Sciatic nerve (tissue), 2 donors: ENCODE measurements at places on chromosomes 7 and 10. TPM values are rescaled to one million over a fixed set of nuclear protein-coding genes. Genes with fewer than 3 reads are reported as not detected.

DNA sequence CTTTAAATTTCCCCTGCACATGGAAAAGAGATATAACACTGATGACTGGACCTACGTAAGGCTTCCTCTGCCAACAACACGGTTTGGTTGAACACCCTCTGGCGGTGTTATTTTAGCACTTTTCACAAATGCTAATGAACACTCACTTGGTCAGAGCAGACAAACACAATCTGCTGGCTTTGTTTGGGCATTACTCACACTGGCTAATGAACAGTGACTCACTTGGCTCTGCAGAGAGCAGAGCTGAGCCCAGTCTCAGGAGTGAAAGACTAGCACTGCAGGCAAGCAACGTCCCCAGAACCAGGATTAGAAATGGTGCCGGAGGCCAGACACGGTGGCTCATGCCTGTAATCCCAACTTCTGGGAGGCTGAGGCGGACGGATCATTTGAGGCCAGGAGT lies 430.8 kb downstream of the PLXNA4 start:
- DNase-seq: no peak

DNA sequence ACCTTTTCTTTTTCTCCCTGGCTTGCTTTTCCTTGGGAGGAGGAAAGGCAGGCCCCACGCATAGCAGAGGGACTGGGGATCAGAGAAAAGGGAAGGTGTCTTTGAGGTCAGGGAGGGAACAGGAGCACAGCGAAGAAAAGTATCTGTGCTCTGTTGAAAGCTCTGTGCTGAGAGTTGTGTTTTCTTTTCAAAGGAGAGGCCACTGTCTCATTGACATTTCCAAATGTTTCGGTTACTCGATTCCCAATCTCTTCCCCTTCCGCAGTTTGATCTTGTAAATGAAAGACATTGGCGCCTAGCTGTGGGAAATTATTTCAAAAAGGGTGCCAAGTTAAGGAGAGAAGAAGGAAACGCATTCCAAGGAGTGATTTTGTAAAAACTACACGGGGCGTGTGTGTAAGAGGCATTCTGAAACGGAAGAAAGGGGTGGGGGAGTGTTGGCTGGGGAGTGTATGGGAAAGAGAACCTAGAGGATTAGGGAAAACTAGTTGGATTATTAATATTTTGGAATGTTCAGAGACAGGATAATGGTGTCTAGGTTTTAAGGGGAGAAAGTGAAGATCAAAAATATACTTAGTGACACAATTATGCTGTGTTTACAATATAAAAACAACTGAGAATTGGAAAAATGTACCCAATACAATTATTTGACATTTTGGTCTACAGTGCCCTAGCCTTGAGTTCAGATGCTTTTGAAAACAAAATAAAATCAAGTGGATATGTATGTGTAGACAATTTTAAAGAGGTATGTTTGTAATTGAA lies 708 bp downstream of the KLHDC10 start:
- DNase-seq: no peak

DNA sequence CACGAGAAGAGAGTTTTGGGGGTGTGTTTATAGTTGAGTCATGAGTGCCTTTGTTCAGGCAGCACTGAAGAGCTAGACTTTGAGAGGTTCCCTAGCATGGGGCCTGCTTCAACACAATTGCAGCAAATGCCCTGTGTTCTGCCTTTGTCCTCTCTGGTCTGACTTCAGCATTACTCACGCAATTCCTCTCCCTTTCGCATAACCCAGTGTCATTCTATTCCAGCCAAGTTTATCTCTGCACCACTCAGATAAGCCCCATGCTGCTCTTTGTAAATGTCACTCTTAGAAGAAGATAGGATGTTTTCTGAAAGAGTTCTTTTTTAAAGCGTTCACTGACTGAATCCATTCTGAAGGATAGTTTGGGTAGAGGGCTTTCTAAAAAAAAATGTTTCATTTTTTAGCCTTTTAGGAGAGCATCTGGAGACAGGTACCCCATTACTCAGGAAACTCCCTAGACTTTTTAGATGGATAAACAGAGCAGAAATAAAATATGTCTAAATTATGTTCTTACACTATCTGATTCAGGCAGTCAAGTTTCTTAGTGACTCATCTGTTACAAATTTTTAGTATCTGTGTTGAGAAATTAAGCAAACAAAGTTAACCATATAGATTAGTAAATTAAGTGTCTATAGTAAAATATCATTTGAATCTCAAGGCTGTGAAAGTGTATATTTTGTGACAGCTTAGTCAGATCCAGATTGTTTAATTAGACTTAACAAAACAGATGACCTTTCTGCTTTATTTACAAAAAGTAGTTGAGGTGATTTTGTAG lies 318.5 kb downstream of the GPR158 start:
- DNase-seq: no peak

Gene TAS2R3
- 6.1 TPM for total RNA-seq

- DNase-seq: no peak
Measured at GRCh38 chr7:40297741-40298311, 163.0 kb downstream of the SUGCT start.

Gene ABCB4
- total RNA-seq: 3.3 TPM

Gene CC2D2B
- total RNA-seq: 3.1 TPM

Gene PDZD7
- 3.8 TPM for total RNA-seq

Gene VWDE
- total RNA-seq: 2.8 TPM

DNA sequence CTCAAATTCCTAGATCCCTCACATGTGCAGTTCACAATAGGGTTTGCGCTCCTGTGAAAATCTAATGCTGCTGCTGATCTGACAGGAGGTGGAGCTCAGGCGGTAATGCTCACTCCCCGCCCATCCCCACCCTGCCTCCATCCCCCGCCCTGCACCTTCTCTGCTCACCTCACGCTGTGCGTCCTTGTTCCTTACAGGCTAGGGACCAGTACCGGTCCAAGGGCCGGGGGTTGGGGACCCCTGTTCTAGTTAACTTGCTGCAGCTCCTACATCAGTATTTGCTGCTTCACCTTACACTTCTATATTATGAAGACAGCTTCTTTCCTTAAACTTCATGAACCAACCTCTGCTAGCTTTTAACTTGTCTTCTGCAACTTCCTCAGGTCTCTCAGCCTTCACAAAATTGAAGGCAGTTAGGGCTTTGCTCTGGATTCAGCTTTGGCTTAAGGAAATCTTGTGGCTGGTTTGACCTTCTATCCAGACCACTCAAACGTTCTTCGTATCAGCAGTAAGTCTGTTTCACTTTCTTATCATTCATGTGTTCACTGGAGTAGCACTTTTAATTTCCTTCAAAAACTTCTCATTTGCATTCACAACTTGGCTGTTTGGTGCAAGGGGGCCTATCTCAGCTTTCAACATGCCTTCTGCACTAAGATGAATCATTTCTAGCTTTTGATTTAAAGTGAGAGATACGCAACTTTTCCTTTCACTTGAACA lies 1.7 kb upstream of the TNKS2 start:
- peak; percentile 61 for DNase-seq

- DNase-seq: no peak
Measured at GRCh38 chr10:36640626-36641025, 484.8 kb upstream of the ANKRD30A start.

Gene CRYGN
- total RNA-seq: 3.9 TPM

Gene VAX1
- not detected for total RNA-seq

Gene C10orf67
- total RNA-seq: 1.2 TPM
